T-helper 1 cell (primary cell): ENCODE measurements at places on chromosomes 12 and 14.

- no peak for DNase-seq
Measured at GRCh38 chr14:36662258-36662542, 540 bp downstream of the PAX9 start.

DNA sequence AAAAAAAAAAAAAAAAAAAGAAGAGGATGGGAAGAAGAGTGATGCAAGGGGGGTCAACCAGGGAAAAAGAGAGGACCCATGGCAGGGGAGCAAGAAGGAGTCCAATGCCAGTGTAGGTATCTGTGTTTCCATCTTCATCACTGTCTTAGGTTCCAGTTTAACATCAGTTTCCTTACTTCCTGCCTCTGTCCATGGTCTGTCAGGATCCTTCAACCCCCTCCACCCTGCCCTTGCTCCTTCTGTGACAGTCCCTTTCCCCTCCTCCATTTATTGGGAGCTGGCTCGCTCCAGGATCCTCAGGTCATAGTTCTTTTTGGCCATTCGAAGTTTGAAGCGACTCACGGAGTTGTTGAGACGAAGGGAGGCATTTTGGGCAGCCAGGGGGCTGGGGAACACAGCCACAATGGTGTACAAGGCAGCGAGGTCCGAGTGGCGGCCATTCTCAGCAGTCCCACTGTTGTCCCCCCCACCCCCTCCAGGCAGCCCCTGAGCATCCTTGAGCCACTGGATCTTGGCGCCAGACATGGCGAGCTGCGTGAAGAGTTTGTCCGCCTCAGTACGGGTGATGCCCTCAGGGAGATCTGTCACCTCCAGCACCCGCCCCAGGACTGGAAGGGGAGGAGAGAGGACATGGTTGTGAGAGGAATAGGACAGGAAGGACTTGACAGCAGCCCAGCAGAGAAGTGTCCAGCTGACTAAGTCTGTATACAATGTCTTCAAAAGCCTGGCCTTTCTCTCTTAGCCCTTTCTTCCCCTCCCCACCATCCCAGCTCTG lies 3.7 kb upstream of the STAC3 start:
- DNase-seq, result no peak

DNA sequence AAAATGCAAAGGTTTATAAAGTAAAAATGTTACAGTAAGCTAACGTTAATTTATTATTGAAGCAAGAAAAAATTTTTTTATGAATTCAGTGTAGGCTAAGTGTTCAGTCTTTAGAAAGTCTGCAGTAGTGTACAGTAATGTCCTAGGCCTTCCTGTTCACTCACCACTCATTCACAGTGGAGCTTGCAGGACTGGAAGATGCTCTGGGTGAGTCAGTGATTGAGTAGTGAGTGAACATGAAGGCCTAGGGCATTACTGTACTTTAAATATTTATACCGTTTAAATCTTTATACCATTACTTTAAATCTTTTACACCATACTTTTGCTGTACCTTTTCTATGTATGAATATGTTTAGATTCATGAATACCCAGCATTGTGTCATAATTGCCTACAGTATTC lies 120.3 kb upstream of the SLC38A4 start:
- no peak for DNase-seq

GRCh38 chr14:65373671-65374039 lies 38.9 kb upstream of the FUT8 start:
- DNase-seq, result no peak

- no peak for DNase-seq
Measured at GRCh38 chr14:81859046-81859445, 325.4 kb upstream of the SEL1L start.

- no peak for DNase-seq
Measured at GRCh38 chr14:24395609-24396582, 2.9 kb upstream of the NYNRIN start.

DNA sequence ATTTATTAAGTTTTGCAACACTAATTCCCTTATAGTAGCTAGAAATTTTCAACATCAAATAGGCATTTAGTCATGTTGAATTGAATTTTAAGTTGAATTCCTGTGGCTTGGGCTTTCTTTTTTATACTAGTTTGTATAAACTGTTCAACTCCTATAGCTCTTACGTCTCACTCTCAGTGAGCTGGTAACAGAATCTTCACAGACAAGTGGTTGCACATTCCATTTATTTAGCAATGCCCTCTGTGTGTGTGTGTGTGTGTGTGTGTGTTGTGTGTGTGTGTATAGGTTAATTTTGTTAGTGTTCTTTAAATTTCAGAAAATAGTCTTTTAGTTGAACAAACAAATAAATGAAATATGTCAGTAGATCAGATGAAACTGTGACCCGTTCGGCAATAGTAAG lies 425.0 kb downstream of the NPAS3 start:
- DNase-seq, result no peak

- no peak for DNase-seq
Measured at GRCh38 chr14:60238955-60239354, 10.1 kb upstream of the PPM1A start.

- DNase-seq, result no peak
Measured at GRCh38 chr12:57606821-57607220, 2.2 kb downstream of the DTX3 start.

- DNase-seq, result no peak
Measured at GRCh38 chr14:71764701-71765382, 167.4 kb upstream of the RGS6 start.

DNA sequence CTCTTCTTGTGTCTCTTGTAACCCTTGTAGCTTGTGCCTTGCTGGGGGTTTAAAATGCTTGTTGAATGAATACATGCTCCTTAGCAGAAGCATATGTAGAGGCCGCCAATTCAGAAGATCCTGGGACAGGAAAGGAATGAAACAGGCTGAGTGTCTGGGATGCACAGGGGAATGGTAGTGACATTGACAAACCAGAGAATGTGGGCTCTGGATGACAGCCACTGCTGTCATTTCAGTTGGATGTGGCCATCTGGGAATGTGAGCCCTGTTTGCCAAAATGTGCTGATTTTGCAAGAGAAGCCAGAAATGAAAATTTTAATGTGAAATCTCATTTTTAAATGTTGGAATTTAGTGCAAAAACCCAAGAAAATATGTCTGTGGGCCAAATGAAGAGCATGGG lies 136.8 kb downstream of the DACT1 start:
- DNase-seq, result no peak

DNA sequence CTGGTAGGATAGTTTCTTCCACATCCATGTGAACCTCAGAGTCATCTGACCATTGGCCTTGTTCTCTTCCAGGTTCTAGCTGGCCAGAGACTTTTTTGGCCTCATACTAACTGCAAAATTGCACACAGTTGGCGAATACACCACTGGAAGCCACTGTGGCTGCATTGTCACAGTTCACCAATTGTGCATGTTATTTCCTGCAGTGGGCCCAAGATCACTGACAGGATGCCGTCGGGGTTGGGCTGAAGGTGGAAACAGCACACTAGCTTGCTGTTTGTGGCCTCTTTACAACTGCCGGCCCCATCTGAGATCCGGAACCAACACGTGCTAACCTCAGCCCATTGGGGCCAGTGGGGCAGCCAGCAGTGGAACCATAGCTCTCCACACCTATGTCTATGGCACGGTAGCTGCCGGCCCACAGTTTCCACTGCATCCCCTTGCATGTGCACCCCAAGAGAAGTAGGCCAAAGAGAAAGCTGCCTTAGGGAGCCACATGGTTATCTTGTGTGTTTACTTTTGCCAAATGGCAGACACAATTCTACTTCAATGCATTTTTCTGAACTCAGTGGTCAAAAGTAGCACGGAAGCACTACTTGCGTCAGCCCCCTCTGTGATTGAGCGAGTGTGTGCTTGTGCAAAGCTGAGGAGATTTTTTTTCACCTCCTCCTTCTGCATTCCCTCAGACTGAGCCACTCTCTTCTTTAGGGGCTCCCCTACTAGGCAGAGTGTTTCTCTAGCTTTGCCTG lies 464.0 kb downstream of the RAD51B start:
- peak; percentile 85 for DNase-seq

DNA sequence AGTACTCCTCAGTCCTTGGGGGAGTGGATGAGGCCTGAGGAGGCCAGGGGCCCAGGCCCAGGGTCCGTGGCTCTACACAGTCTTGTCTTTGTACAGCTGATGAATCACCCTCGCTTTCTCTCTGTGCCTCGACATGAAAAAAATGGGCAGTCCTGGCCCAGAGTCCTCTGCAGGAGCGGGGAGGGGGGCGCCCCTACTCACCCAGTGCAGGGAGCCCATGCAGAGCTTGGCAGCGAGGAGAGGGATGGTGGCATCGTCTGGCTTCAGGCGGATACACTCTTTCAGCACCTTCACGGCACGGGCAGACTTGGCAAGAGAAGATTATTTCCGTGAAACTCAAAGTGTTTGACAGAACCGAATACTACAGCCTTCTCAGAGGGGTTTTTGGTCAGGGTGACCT lies 159.3 kb downstream of the TTC7B start:
- no peak for DNase-seq

DNA sequence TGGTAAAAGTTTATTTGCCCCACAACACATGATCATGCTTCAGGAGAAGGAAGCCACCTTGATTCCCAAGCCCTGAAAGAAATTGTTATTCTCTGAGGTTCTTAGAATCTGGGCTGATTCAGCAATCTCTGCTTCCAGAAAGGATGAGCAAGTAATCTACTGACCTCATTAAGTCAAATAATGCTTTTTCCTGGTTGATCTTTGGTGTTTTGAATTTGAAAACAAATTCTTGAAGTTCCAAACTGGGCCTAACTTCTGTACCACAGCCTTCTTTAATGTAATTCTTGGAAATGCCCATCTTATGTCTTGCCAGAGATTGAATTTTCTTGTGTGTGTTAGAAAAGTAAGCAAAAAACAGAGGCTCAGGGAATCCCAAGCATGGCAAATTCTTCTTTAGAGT lies 319.2 kb upstream of the DDHD1 start:
- no peak for DNase-seq
